ENCODE measurements at places on chromosomes 1 and 21. TPM values are rescaled to one million over a fixed set of nuclear protein-coding genes. Genes with fewer than 3 reads are reported as not detected.

GRCh38 chr21:38965910-38966504 is 160.3 kb downstream of the ETS2 start:
- no peaks in the 10 kb centered on the region for H3K36me3 ChIP-seq
- no peak overlapping the region for H3K4me3 ChIP-seq
- peak overlapping the region; percentile 34 for H3K27ac ChIP-seq
- H3K4me1 ChIP-seq: peaks cover 7% of the 10 kb centered on the region
- DNase-seq: peak; percentile 78

USP16 gene
- total RNA-seq: 32.7 TPM

- H3K27me3 ChIP-seq: no peaks in the 10 kb centered on the region
- no peaks in the 10 kb centered on the region for H3K36me3 ChIP-seq
- H3K4me1 ChIP-seq: no peaks in the 10 kb centered on the region
- DNase-seq: no peak
- H3K4me3 ChIP-seq: no peak overlapping the region
- no peak overlapping the region for H3K27ac ChIP-seq
Observed at GRCh38 chr1:219020386-219020785, 153.3 kb upstream of the LYPLAL1 start.

DNA sequence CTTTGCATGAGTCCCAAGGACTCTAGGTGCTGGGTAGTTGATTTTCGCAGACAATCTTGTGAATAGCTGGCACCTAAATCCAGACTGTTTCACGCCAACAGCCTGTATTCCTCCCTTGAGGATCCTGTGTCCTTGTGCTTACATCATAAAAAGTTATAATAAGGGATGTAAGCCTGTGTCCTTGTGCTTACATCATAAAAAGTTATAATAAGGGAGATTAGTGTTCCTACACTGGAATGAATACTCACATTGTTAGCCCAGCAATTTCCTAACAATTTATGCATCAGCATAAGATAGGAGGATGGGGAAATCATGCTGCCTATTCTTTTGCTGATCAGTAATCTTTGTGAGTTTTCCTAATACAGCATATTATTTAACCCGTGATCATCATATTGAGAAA is 4.0 kb upstream of the HSD3B2 start:
- no peaks in the 10 kb centered on the region for H3K36me3 ChIP-seq
- no peak overlapping the region for H3K27ac ChIP-seq
- H3K4me3 ChIP-seq: no peak overlapping the region
- no peaks in the 10 kb centered on the region for H3K4me1 ChIP-seq

FCRL2 gene
- 0.20 TPM for total RNA-seq

GRCh38 chr21:32184485-32184884 is 94.4 kb downstream of the MIS18A start:
- H3K27ac ChIP-seq: no peak overlapping the region
- no peak for DNase-seq
- H3K4me3 ChIP-seq: no peak overlapping the region
- H3K36me3 ChIP-seq: no peaks in the 10 kb centered on the region
- H3K4me1 ChIP-seq: no peaks in the 10 kb centered on the region

DNA sequence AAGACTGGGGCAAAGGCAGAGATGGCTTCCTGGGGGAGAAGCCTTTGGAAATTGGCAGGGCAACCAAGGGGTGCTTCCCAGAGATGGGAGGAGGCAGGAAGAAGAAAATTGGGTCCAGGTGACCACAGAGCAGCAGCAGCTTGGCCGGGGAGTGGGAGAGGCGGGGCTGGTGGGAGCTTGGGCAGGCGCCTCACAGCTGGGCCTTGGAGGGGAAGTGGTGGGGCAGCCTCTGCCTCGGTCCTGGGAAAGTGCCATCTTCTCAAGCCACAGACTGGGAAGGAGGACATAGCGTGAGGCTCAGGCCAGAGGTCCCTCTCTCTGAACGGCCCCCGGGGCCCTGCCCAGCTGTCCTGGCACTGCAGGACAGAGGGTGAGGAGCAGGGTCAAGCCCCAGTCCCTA is 24.0 kb upstream of the WASF2 start:
- no peaks in the 10 kb centered on the region for H3K36me3 ChIP-seq
- no peak overlapping the region for H3K4me3 ChIP-seq
- no peak for DNase-seq
- peaks cover 11% of the 10 kb centered on the region for H3K4me1 ChIP-seq

GRCh38 chr1:40399984-40400704 is 26.6 kb downstream of the SMAP2 start:
- peaks cover 28% of the 10 kb centered on the region for H3K4me1 ChIP-seq
- no peaks in the 10 kb centered on the region for H3K36me3 ChIP-seq
- peak overlapping the region; percentile 1 for H3K27ac ChIP-seq
- DNase-seq: no peak
- no peaks in the 10 kb centered on the region for H3K27me3 ChIP-seq

DNA sequence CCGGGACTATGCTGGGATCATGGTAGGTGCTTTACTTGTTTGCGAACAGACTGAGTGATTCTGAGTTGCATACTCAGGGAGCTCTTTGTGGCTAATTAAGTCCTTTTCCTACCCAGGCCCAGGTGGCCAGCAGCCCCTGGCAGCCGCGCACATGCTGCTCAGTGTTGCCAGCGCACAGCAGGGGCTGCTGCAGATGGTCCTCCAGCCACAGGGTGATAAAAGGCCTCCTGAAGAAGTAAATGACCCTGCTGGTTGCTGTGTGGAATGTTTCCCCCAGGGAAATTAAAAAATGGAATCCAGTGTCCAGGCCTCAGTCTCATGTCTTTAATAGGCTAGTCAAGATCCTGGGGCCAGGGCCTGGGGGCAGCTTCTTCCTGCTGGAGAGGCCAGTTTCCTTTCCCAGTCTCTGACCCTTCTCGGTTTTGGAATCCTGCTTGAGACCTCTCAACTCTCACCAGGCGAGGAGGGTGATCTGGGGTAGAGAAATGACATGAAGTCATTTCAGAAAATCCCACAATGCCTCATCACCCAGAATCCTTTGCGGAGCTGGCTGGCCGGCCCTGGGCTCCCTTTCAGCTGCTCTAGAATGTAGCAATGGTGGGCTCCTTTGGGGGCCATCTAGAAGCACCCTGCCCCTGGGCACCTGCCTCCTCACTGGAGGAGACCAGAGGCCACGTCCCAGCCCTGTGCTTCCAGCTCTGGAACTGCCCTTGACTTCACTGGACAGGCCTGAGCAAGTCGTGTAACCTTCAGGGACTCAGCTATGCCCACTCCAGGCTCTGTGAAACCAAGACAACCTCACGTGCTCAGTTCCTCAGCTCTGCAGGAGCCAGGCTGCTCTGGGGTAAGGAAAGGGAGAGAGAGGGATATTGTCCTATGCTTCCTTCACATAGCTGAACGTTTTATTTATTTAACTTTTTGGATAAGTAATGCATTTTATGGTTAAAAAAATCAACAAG is 131.4 kb downstream of the MRPS6 start:
- no peak overlapping the region for H3K27ac ChIP-seq
- no peak for DNase-seq
- peaks cover 14% of the 10 kb centered on the region for H3K4me1 ChIP-seq
- no peaks in the 10 kb centered on the region for H3K36me3 ChIP-seq
- H3K27me3 ChIP-seq: no peaks in the 10 kb centered on the region
- H3K4me3 ChIP-seq: no peak overlapping the region

GRCh38 chr1:76284842-76285241 is 210.3 kb downstream of the ST6GALNAC3 start:
- H3K4me3 ChIP-seq: no peak overlapping the region
- no peak overlapping the region for H3K27ac ChIP-seq
- no peak for DNase-seq

GRCh38 chr1:20660847-20661206 is 342 bp downstream of the DDOST start:
- peak overlapping the region; percentile 99 for H3K4me3 ChIP-seq
- no peak for DNase-seq
- peak overlapping the region; percentile 82 for H3K27ac ChIP-seq

PLEKHO1 gene
- total RNA-seq: 44.5 TPM

DNALI1 gene
- 13.2 TPM for total RNA-seq
